ENCODE measurements at places on chromosomes 7 and 10.

GRCh38 chr7:111029141-111029572 lies 61.8 kb upstream of the LRRN3 start:
- no peak for DNase-seq

DNA sequence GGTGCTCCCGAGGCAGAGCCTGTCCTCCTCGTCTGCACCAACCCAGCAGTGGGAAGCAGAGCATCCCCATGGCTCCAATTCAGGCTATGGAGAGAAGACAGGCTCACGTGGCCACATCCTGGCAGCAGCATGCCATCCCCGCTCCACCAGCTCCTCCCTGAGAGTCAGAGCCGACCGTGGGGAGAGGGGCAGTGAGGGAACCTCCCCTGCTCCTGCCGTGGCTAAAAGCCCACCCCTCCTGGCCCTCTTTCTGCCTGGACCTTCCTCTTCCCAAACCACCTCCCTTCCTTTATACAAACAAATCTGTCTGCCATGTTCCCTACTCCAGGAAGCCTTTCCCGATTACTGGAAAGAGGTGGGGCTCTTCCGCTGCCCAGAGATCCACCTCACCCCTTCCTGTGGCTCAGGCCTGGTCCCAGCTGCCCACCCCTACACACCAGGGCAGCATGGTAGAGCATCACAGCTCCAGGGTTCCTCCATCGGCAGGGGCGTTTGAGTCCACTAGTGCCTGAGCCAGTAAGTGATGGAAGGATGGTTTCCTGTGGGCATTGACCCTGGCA lies 10.8 kb upstream of the AQP1 start:
- no peak for DNase-seq

DNA sequence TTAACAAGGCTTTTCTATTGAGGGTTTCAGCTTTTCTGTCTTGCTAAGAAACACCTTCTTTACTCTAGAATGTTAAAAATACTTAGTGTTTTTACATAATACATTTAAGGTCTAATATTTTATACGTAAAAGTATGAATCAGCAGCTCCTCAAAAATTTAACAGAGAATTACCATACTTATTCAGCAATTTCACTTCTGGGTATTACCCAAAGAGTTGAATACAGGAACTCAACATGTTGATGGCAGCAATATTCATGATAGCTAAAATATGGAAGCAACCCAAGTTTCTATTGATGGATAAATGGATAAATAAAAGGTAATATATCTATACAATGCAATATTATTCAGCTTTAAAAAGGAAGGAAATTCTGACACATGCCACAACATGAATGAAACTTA lies 9.7 kb upstream of the OR13A1 start:
- no peak for DNase-seq

GRCh38 chr10:85648279-85648754 lies 718.3 kb downstream of the GRID1 start:
- no peak for DNase-seq

DNA sequence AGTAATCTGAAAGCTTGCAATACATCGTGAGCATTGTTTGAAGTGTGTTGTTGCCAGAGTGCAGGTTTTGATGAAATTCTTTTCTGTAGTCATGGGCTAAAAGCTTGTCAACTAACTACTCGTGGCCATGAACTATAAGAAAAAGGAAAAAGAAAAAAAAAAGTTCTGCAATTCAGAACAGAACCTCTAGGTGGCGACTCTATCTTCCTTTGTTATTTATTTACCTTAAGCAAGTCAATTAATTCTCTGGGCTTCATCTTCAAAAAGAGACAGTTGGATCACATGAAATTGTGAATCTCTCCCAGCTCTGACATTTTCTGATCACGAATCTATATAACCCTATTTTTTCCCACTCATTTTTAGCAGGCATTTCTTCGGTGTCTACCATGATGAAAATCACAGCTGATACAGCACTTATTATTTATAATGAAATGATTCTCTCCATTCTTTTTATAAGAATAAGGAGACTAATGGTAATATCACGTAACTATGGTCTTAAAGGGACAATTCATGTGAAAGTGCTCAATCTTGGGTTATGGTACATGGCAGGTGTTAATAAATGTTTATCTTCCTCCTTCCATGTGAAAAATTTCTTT lies 18.8 kb downstream of the TMEM196 start:
- no peak for DNase-seq

Measured in CMK (cell line).